ENCODE measurements at places on chromosomes 2 and 18.
A peak's percentile ranks its signal among the peaks of the same experiment; 100 is the strongest.

DNA sequence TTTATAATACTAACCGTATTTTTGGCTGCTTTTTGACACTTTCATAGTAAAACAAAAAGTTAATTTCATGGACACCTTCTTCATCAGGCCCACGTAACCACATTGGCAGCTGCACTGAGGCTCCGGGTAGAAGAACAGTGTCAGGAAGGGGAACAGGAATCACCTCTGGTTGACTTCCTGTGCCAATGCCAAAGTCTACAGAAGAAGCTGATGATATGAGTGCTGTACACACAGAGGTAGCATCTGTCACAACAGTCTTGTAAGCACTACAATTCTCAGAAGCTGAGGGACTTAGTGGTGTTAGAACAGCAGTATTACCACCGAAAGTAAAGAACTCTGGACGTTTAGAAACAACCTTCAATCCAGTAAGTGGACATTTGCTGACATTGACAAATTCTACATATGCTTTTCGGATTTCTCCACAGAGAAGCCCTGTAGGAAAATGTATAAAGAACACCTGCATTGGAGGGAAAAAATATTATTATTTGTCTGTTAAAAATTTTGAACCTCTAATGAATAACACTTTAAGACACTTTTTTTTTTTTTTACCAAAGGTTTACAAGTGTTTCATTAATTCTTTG, 85.3 kb downstream of the TRAPPC8 start:
- no peak for DNase-seq

GRCh38 chr2:207142461-207142860, 23.3 kb downstream of the KLF7 start:
- no peak for DNase-seq

- DNase-seq, result no peak
These were observed 121.2 kb downstream of the CABYR start for GRCh38 chr18:24259869-24260641.

- peak; percentile 44 for DNase-seq
These were observed 113.9 kb downstream of the INO80D start for GRCh38 chr2:205972113-205972512.

GRCh38 chr2:65742977-65743376, 310.6 kb upstream of the SPRED2 start:
- no peak for DNase-seq

DNA sequence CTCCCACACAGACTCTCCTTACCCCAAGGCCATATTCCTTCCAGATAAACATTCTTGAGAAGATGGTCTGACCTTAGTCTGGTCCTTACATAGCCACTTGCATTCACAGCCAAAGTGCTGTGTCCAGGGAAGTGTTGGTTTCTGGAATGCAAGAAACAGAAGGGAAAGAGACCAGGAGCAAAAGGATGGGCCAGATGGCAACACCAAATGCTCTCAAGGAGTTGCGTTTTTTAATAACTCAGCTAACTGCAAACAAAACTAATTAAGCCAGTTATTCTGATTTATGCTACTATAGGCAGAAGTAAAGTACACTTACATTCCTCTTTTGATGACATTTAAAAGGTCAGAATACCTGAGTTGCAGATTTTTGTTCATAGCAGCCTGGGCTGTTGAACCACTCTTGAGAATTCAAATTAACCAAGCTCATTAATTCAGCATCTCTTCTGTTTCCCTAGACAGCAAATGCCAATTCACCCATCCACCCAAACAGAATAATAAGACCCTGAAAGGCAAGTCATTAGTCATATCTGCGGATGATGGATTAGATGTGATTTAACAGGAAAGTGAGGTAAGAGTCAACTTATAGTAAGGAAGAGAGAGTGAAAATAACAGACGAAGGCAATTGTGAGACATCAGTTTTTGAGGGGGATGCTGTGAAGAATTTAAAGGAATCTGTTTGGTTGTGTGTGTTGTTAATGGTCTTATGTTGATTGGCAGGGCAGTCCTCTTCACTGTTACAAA, 18.8 kb downstream of the CCDC85A start:
- no peak for DNase-seq

DNA sequence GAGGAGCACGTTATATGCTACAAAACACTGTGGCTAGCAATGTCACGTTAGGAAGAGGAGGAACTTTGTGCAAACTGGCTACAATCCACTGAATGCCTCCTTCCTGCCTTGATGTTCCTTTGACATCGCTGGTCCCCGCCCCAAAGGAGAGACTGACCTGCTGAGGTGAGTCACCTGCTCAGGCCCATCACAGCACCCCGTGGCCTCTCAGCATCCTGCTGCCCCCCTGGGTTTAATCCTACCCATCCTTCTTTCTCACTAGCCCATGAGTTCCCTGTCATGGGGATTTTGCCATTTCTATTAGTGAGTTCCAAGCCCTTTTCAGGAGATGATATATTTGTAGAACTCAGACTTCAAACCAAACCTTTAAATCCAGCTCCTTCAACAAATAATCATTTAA, 16.2 kb downstream of the DLGAP1 start:
- no peak for DNase-seq

GRCh38 chr18:32724071-32724749, 48.6 kb downstream of the KLHL14 start:
- no peak for DNase-seq

GRCh38 chr2:1222056-1222455, 191.2 kb upstream of the TPO start:
- DNase-seq, result no peak
